ENCODE measurements at places on chromosomes 2 and 18. TPM values are rescaled to one million over a fixed set of nuclear protein-coding genes. Genes with fewer than 3 reads are reported as not detected.

DNA sequence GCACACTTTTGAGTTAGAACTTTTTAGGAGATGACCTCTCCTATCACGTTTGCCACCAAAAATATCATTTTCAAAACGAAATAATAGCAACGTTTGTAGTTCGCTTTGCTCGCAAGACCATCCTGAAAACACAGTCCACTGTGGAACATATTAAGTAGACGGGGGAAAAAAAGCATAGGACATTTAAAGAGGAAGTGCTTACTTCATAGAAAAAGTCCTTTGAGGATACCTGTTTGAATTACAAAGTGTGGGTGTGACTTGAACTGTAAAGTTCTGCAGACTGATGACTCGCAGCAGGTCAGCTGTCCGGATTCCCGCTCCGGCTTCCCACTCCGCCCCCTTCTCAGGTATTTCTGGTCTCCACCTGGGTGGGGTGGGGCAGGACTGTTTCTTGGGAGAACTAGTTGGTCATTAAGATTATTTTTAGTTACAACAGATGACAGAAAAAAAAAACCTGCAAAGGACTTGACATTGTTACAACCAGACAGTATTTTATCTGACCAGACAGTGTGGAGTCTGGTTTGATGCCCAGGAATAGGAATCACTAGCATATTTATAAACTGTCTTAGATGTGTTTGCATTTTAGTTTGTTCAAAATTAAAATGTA is 13.3 kb downstream of the CNOT11 start:
- peaks cover 67% of the 10 kb centered on the region for H3K36me3 ChIP-seq
- no peaks in the 10 kb centered on the region for H3K27me3 ChIP-seq
- DNase-seq = no peak
- H3K27ac ChIP-seq = no peak overlapping the region
- H3K4me3 ChIP-seq = no peak overlapping the region

DNA sequence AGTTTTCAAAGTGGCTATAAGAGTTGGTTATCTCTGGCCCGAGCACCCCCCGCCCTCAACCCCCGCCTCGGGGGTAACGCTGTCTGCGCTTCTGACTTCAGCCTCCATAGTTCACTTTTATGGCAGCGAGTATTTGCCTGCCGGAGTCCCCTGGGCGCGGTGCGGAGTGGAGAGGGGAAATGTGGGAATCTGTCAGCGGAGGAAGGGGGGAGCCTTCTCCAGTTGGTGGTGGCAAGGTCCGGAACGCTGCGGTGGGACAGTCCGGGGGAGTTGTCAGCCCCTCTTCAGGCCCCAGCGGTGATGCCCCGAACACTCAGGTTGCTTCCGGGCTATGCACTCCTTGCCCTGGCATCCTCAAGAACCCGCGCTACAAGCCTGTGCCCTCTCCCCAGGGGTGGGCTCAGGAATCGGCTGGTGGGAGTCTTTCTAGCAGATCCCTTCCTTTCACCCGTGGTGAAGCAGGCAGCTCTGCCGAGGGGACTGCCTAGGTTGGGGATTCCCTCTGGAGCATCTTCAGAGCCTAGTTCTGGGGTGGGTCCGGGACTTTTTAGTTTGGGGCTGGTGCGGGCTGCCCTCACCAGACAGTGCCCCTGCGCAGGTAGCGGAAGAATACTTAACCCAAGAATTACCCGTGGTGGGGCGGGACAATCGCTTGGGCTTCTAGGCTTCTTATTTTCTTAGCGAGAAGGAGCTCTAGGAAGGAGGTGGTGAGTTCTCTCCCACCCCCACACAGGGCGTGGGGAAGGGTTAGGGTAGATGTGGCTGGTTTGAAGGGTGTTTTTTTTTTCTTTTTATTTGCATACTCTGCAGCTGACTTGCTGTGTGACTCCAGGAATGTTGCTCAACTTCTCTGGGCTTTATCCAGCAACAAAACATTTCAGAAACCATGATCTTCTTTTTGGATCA is 1.6 kb downstream of the ATOH8 start:
- no peaks in the 10 kb centered on the region for H3K36me3 ChIP-seq
- H3K27ac ChIP-seq = no peak overlapping the region

- no peak for DNase-seq
- peaks cover 4% of the 10 kb centered on the region for H3K27me3 ChIP-seq
- H3K4me1 ChIP-seq = no peaks in the 10 kb centered on the region
- no peak overlapping the region for H3K27ac ChIP-seq
- no peak overlapping the region for H3K4me3 ChIP-seq
- peaks cover 2% of the 10 kb centered on the region for H3K36me3 ChIP-seq
Observed at GRCh38 chr18:74963820-74964446, 245.0 kb downstream of the PTGR3 start.

- peaks cover 22% of the 10 kb centered on the region for H3K27me3 ChIP-seq
- H3K4me3 ChIP-seq = no peak overlapping the region
- H3K36me3 ChIP-seq = no peaks in the 10 kb centered on the region
- no peak for DNase-seq
- no peak overlapping the region for H3K27ac ChIP-seq
- peaks cover 7% of the 10 kb centered on the region for H3K4me1 ChIP-seq
Observed at GRCh38 chr18:76530391-76530790, 35.3 kb upstream of the ZNF516 start.

SH3BP4 gene
- 0.26 TPM for total RNA-seq

MROH2A gene
- not detected for total RNA-seq

MTA3 gene
- total RNA-seq = 29.4 TPM

DNA sequence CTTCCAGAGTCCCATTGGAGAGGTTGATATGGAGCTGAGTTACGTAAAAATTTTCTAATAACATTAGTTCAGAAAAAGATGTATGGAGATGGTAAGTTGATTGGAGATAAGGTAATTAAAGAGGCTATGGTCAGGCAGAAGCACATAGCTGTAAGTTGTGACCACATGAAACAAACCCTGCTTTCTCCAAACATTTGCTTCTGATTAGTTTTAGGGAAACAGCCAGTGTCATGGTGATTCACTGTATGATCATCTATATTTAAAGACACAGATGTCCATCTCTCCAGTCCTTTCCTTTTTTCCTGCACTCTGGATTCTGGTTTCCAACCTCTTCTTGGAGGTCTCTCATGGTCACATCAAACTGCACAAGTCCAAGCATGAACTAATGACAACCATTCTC is 1550.8 kb upstream of the PIK3C3 start:
- no peaks in the 10 kb centered on the region for H3K36me3 ChIP-seq
- DNase-seq = no peak
- H3K27ac ChIP-seq = no peak overlapping the region

GRCh38 chr2:177247693-177248262 is 16.7 kb downstream of the NFE2L2 start:
- H3K27me3 ChIP-seq = no peaks in the 10 kb centered on the region
- H3K36me3 ChIP-seq = peaks cover 31% of the 10 kb centered on the region
- no peak overlapping the region for H3K27ac ChIP-seq
- H3K4me1 ChIP-seq = peaks cover 70% of the 10 kb centered on the region

DNA sequence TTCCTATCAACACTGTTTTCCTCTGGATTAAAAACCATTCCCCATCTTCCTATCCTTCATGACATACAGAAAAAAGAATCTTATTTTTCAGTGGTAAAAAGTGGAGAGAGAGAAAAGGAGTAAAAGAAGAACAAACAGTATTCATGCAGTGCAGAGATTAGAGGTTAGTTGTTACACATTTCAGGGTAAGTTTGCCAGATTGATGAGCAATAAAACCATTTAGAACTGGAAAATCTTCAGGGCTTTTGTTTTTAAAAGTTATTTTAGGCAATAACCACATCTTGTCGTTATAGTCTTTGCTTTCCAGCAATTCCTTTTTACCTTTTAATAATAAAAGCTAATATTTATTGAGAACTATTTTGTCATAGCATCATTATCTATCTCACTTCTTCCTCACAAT is 104.5 kb downstream of the GPD2 start:
- no peaks in the 10 kb centered on the region for H3K27me3 ChIP-seq
- H3K36me3 ChIP-seq = peaks cover 8% of the 10 kb centered on the region
- peaks cover 23% of the 10 kb centered on the region for H3K4me1 ChIP-seq
- no peak overlapping the region for H3K4me3 ChIP-seq
- DNase-seq = no peak

DNA sequence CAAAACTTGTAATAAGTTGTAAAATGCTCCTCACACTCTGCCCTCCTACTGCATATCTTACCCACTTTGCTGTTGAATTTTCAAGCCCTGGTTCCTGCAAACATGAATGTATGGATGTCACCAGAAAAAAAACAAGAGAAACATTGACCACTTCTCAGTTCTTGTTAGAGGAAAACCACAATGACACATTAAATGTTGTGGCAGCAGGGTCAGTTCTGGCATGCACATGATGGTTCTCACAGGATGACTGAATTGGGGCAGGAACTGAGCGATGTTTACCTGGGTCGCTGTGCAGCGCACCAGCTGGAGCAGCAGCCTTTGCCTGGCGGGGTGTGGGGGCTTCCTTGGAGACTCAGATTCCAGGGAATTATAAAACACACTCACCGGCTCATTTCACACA is 14.0 kb upstream of the PRKCE start:
- peaks cover 39% of the 10 kb centered on the region for H3K27me3 ChIP-seq
- H3K36me3 ChIP-seq = no peaks in the 10 kb centered on the region
- no peak for DNase-seq
- H3K4me3 ChIP-seq = no peak overlapping the region

DNA sequence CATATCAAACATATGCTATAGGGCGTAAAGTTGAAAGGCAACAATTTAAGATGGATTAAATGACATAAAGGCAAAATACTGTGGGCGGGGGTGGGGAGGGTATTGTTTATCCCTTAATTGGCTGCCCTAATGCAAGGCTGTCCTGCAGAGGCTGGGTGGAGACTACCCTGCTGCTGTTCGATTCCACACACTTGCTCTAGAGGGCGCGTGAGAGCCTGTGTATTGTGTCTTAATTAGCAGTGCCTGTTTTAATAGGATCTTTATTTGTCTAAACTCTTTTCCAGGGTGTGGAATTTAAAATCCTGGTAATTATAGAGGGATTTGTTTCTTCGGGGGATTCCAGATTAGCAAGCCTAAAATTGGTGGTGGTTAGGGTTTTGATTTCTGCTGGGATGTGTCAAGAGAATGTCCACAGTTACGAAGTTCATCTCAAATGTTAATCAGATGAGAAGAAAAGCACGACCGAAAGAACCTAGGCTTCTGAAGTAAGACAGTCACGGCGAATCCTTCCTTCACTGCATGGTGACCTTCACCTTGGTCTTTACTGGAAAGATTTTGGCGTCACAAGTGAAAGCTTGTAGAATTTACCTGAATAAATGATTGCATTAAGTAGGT is 103.5 kb upstream of the MAP3K20 start:
- no peak for DNase-seq
- H3K36me3 ChIP-seq = no peaks in the 10 kb centered on the region
- no peak overlapping the region for H3K27ac ChIP-seq
- peaks cover 16% of the 10 kb centered on the region for H3K4me1 ChIP-seq
- peaks cover 12% of the 10 kb centered on the region for H3K27me3 ChIP-seq
- no peak overlapping the region for H3K4me3 ChIP-seq

GRCh38 chr2:84212611-84213314 is 246.3 kb downstream of the SUCLG1 start:
- no peaks in the 10 kb centered on the region for H3K36me3 ChIP-seq
- DNase-seq = no peak
- H3K4me1 ChIP-seq = no peaks in the 10 kb centered on the region
- H3K4me3 ChIP-seq = no peak overlapping the region
- H3K27me3 ChIP-seq = peaks cover 4% of the 10 kb centered on the region
- H3K27ac ChIP-seq = no peak overlapping the region

HOXD13 gene
- not detected for total RNA-seq

SOWAHC gene
- total RNA-seq = 0.31 TPM

HOXD1 gene
- total RNA-seq = not detected

DNA sequence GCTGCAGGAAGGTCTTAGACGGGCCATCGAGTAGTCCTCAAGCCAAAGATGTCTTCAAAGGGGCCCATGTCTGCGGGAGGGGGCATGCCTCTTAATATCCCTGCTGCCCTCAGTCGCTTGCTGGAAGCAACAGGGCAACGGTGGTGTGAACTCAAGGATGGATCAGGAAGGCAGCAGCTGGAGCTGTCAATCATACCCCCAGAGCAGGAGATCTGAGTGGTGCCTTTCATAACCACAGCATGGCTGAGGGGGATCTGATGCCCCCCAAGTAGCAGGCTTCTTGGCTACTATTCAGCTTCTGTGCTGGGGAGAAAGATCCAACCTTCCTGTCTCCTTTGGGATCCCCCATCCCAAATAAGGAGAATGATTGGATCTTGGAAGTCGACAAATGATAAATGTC is 46.4 kb downstream of the INSIG2 start:
- H3K36me3 ChIP-seq = no peaks in the 10 kb centered on the region
- H3K4me1 ChIP-seq = peaks cover 14% of the 10 kb centered on the region
- H3K27me3 ChIP-seq = peaks cover 3% of the 10 kb centered on the region
- no peak overlapping the region for H3K27ac ChIP-seq

GRCh38 chr2:203631068-203631757 is 75.2 kb upstream of the CD28 start:
- H3K27me3 ChIP-seq = no peaks in the 10 kb centered on the region
- peaks cover 2% of the 10 kb centered on the region for H3K36me3 ChIP-seq
- H3K27ac ChIP-seq = no peak overlapping the region
- no peak for DNase-seq
- H3K4me1 ChIP-seq = no peaks in the 10 kb centered on the region
- H3K4me3 ChIP-seq = no peak overlapping the region

ESPNL gene
- total RNA-seq = 0.05 TPM

GRCh38 chr2:159737917-159738296 is 25.6 kb downstream of the MARCHF7 start:
- no peaks in the 10 kb centered on the region for H3K27me3 ChIP-seq
- no peak overlapping the region for H3K27ac ChIP-seq
- no peak for DNase-seq
- peaks cover 31% of the 10 kb centered on the region for H3K4me1 ChIP-seq

- H3K27me3 ChIP-seq = no peaks in the 10 kb centered on the region
- no peaks in the 10 kb centered on the region for H3K36me3 ChIP-seq
- no peaks in the 10 kb centered on the region for H3K4me1 ChIP-seq
- H3K4me3 ChIP-seq = no peak overlapping the region
Observed at GRCh38 chr18:60892855-60893254, 440.4 kb upstream of the CDH20 start.

- H3K4me1 ChIP-seq = no peaks in the 10 kb centered on the region
- H3K4me3 ChIP-seq = no peak overlapping the region
- H3K27ac ChIP-seq = no peak overlapping the region
- H3K27me3 ChIP-seq = no peaks in the 10 kb centered on the region
- no peaks in the 10 kb centered on the region for H3K36me3 ChIP-seq
Observed at GRCh38 chr2:99679518-99679917, 189.7 kb upstream of the REV1 start.

AGXT gene
- not detected for total RNA-seq

DNA sequence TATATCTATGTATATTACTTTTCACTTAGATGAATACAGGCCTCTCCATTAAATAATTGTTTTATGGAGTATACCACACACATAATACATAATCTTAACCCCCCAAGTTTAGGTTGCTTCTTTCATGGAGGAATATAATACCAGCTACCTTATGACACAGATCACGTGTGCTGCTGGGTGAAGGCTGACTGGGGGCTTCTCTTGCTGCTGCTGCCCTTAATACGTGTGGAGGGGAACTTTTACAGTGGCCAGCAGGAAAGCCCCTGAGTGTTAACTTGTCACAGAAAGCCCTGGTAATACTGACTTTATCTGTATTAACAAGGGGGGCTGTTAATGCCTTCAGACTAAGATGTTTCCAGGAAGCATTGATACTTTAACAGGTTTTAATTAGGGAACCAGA is 63.1 kb downstream of the LAMA3 start:
- no peaks in the 10 kb centered on the region for H3K4me1 ChIP-seq
- peaks cover 29% of the 10 kb centered on the region for H3K27me3 ChIP-seq

- H3K4me1 ChIP-seq = no peaks in the 10 kb centered on the region
- no peaks in the 10 kb centered on the region for H3K27me3 ChIP-seq
- no peak overlapping the region for H3K4me3 ChIP-seq
- DNase-seq = no peak
Observed at GRCh38 chr2:75290600-75291150, 91.4 kb upstream of the TACR1 start.
